ENCODE measurements at places on chromosomes 6 and 20.
A peak's percentile ranks its signal among the peaks of the same experiment; 100 is the strongest.

GRCh38 chr6:16483315-16483875 lies 245.0 kb downstream of the GMPR start:
- no peaks in the 10 kb centered on the region for H3K36me3 ChIP-seq
- H3K27me3 ChIP-seq = no peaks in the 10 kb centered on the region
- H3K27ac ChIP-seq = no peak overlapping the region
- DNase-seq = no peak
- H3K4me1 ChIP-seq = peaks cover 20% of the 10 kb centered on the region

DNA sequence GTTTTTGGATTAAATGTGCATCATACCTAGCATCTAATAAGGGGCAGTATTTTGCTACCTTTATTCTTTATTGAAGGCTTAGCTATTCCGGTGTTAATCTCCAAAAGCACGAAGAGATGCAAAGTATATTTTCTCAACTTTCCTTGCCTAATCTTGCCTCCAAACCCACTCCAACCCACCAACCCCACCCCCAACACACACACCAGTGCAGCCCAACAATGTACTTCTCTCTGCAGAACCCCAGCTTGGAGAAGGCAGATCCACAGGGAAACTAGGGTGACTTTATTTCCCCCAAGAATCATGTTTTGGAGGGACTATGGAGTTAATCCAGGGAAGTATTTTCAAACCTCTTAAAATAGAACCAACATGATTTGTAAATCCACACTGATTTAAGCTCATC lies 73.6 kb downstream of the ZMYND8 start:
- DNase-seq = no peak
- H3K27me3 ChIP-seq = no peaks in the 10 kb centered on the region
- no peak overlapping the region for H3K4me3 ChIP-seq
- H3K36me3 ChIP-seq = peaks cover 85% of the 10 kb centered on the region
- H3K27ac ChIP-seq = no peak overlapping the region

DNA sequence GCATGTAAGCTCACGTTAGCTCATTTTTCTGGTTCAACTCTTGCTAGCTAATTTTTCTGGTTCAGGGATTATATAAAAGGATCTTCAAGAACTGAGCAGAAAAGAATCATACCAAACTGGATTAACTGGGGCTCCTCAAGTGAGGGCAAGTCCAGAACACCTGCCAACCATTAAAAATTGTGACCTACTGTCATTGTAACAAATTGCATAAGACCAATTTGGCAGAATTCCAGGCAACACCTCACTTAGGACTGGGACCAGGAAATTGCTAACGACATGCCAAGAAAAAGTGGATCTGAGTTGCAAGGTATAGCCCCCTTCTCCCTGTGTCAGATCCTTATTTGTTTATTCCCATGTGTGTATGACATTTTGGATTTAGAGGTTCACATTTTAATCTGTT lies 216.6 kb downstream of the HIVEP2 start:
- peaks cover 13% of the 10 kb centered on the region for H3K4me1 ChIP-seq
- H3K27me3 ChIP-seq = no peaks in the 10 kb centered on the region
- no peaks in the 10 kb centered on the region for H3K36me3 ChIP-seq
- no peak overlapping the region for H3K27ac ChIP-seq
- DNase-seq = no peak
- H3K4me3 ChIP-seq = no peak overlapping the region

DNA sequence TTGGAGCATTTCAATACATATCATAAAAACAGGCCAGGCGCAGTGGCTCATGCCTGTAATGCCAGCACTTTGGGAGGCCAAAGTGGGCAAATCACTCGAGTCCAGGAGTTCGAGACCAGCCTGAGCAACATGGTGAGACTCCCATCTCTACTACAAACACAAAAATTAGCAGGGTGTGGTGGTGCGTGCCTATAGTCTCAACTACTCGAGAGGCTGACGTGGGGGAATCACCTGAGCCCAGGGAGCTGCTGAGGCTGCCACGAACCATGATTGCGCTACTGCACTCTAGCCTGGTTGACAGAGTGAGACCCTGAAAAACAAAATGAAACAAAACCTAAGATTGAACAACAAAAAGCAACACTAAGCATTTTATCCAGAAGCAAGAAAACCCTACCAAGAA lies 47.2 kb downstream of the BACH2 start:
- no peaks in the 10 kb centered on the region for H3K4me1 ChIP-seq
- no peak overlapping the region for H3K27ac ChIP-seq
- no peaks in the 10 kb centered on the region for H3K27me3 ChIP-seq
- no peak overlapping the region for H3K4me3 ChIP-seq
- no peaks in the 10 kb centered on the region for H3K36me3 ChIP-seq

- H3K4me3 ChIP-seq = no peak overlapping the region
- H3K27me3 ChIP-seq = no peaks in the 10 kb centered on the region
- DNase-seq = no peak
Observed at GRCh38 chr6:39061182-39061581, 12.6 kb downstream of the GLP1R start.

DNA sequence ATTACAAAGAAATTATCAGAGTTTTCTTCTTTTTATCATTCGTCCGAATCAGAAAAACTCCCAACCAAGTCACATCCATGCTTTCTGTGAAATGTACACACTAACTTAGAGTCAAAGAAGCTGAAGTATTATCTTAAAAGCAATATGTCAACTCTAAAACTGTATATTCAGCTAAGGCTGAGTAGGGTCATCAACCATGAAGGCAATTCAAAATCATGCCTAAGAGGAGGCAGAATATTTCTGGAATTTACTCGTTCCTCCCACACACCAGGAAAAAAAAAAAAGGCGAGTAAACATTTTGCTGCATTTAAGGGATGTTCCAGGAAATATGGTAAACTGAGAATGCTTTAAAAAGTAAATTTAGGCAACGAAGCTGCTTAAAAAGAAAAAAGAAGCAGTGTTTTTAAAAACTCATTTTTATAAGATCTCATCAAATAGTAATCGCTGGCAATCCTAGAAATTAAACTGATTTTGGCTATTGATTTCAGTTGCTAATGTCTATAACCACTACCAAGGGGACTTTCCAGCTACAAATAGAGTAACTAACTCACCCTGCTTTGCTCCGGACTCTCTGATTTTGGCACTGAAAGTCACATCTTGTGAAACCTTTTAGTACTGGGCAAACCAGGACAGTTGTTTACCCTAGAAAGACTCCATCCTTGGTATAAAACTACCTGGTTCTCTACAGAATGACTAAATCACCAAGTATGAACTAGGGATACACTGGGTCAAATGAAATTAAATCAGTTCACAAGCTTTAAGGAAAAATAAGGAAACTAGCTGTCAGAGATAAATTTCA lies 82.8 kb downstream of the MBOAT1 start:
- no peaks in the 10 kb centered on the region for H3K27me3 ChIP-seq
- H3K4me1 ChIP-seq = no peaks in the 10 kb centered on the region
- no peak for DNase-seq
- H3K36me3 ChIP-seq = peaks cover 5% of the 10 kb centered on the region
- H3K4me3 ChIP-seq = no peak overlapping the region

- no peaks in the 10 kb centered on the region for H3K27me3 ChIP-seq
- H3K4me1 ChIP-seq = peaks cover 4% of the 10 kb centered on the region
- H3K4me3 ChIP-seq = no peak overlapping the region
- DNase-seq = no peak
- no peak overlapping the region for H3K27ac ChIP-seq
Observed at GRCh38 chr6:150898399-150899170, 33.1 kb downstream of the MTHFD1L start.

GRCh38 chr20:49727894-49728885 lies 14.5 kb upstream of the B4GALT5 start:
- H3K27me3 ChIP-seq = no peaks in the 10 kb centered on the region
- peaks cover 14% of the 10 kb centered on the region for H3K4me1 ChIP-seq
- H3K4me3 ChIP-seq = no peak overlapping the region
- DNase-seq = no peak
- peak overlapping the region; percentile 32 for H3K27ac ChIP-seq
- H3K36me3 ChIP-seq = no peaks in the 10 kb centered on the region

DNA sequence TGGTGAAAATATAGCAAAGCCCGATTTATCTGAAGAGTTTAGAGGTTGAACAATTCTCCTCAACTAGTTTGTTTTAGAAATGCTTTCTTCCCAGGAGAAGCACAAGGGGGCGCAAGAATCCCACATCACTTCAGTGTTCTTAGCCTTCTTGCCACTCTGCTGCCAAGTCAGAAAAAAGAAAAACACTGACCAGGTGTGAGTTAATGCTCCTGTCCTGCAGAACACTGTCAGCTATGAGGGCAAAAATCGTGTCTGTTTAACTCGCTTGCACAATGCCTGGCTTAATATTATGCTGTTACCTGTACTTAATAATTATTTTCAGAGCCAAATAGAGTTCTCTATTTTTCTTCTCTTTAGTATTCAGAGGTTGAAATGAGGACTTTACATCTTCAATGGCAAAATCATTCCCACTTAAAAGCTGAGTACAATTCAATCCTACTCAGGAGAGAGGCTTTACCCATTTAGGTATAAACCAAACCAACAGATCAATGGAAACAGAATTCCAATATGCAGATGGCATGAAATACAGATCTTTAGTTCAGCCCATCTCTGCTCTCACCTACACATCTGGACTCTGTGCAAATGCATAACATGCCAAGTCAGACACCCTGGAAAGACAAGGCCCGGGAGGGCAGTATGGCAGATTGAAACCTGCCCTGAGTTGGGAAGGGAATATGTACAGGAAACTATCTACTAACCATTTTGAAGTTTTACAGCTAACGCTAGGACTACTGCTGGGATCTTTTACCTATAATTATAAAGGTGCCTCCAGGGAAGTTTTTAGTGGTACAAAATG lies 71.4 kb upstream of the TULP1 start:
- peaks cover 31% of the 10 kb centered on the region for H3K4me1 ChIP-seq
- no peaks in the 10 kb centered on the region for H3K27me3 ChIP-seq
- no peak for DNase-seq
- peaks cover 79% of the 10 kb centered on the region for H3K36me3 ChIP-seq
- no peak overlapping the region for H3K4me3 ChIP-seq

DNA sequence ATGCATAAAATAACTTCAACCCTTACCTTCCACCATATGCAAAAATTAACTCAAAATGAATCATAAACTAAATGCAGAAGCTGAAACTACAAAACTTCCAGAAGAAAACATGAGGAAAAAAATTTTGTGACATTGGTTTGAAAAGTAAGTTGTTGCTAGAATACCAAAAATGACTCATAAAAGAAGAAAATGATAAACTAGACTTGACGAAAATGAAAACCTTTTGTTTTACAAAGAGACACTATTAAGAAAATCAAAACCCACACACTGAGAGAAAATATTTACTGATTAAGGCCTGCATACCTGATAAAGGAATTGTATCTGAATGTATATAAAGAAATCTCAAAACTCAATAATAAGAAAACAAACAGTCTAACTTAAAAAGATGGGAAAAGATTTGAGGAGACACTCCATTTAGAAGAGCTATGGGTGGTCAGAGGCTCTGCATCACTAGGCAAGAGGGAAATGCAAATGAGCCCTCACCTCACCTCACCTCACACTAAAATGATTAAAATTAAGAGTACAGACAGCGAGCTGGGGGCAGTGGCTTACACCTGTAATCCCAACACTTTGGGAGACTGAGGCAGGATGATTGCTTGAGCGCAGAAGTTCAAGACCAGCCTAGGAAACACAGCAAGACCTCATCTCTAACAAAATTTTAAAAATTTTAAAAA lies 97.6 kb upstream of the CST7 start:
- H3K4me1 ChIP-seq = no peaks in the 10 kb centered on the region
- DNase-seq = no peak
- H3K4me3 ChIP-seq = no peak overlapping the region
- H3K27ac ChIP-seq = no peak overlapping the region

DNA sequence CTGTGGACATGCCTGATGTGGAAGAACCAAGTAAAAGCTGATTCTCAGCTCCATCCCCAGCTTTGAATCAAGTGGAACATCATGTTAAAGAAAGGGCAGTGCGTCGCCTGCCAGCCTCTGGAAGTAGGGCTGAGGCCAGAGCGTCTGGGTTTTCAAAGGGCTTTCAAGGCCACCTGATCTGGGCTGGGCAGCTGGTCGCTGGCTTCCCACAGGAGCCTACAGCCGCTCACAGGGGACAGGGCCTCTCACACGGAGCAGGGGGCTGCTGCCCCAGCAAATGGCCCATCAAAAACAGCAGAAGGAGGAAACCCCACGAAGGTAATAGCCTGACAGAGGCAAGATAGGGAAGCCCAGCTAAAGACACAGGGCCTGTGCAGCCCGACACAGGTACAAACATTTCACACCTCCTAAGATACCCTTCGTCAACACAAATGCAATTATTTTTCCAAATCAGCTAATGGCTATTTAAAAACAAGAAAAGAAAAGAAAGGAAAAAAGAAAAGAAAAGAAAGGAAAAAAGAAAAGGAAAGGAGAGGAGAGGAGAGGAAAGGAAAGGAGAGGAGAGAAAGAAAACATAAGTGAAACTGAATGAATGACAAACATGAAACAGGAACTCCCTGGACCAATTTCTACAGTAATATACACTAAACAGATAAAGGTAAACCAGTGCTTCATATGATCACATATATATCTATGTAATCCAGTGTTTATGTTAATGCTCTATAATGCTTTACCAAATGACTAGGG lies 24.8 kb downstream of the RRBP1 start:
- H3K4me3 ChIP-seq = no peak overlapping the region
- no peaks in the 10 kb centered on the region for H3K27me3 ChIP-seq
- no peak overlapping the region for H3K27ac ChIP-seq

DNA sequence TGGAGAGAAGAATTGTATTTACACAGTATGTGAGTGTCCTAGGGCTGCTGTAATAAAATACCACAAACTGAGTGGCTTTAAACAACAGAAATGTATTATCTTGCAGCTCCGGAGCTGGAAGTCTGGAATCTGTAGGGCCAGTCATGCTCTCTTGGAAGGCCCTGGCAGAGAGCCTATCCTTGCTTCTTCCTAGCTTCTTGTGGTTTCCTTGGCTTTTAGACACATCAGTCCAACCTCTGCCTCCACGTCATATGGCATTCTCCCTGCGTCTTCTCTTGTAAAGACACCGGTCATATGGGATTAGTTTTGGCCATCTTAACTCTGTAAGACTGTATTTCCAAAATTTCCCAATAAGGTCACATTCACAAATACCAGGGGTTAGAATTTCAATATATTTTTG lies 10.8 kb downstream of the FNDC1 start:
- no peak overlapping the region for H3K4me3 ChIP-seq
- no peak overlapping the region for H3K27ac ChIP-seq
- H3K36me3 ChIP-seq = no peaks in the 10 kb centered on the region
- DNase-seq = no peak
- no peaks in the 10 kb centered on the region for H3K27me3 ChIP-seq

DNA sequence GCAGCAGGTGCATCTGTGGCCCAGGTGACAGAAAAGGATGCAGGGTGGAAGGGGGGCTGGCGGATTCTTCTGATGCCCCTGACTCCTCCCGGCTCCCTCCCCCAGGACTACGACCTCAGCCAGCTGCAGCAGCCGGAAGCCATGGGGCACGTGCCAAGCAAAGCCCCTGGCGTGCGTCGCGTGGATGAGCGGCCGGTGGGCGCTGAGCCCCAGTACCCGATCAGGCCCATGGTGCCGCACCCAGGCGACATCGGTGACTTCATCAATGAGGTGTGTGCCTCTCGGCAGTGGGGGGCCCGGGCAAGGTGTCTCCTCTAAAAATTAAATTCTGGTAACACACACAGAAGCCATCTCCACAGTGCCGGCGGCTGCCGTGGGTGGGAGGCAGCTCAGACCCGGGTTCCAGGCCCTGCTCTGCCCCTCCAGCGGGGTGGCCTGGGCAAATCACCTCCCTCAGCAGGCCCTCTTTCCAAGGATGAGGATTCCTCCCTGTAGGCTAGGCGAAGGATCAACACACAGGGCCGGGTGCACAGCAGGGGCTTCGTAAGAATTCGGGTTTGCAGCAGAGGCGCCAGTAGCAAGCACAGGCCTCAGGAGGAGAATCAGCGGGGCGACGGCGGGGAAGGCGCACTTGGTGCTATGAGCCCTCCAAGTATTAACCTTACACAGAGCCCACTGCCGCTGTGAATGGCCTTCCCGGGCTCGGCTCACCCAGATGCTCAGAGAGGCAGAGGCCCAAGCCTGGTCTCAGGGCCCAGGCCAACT lies 131.5 kb downstream of the TAF4 start:
- H3K4me1 ChIP-seq = no peaks in the 10 kb centered on the region
- peak; percentile 57 for DNase-seq
- no peaks in the 10 kb centered on the region for H3K27me3 ChIP-seq
- H3K36me3 ChIP-seq = no peaks in the 10 kb centered on the region

Measured in upper lobe of right lung (tissue), 1 donor.